ENCODE measurements at places on chromosomes 5 and 9.

- peaks cover 9% of the 10 kb centered on the region for H3K4me1 ChIP-seq
- DNase-seq = no peak
- H3K27me3 ChIP-seq = no peaks in the 10 kb centered on the region
- no peak overlapping the region for H3K27ac ChIP-seq
- H3K36me3 ChIP-seq = no peaks in the 10 kb centered on the region
Observed at GRCh38 chr9:36738318-36738976, 165.8 kb downstream of the MELK start.

DNA sequence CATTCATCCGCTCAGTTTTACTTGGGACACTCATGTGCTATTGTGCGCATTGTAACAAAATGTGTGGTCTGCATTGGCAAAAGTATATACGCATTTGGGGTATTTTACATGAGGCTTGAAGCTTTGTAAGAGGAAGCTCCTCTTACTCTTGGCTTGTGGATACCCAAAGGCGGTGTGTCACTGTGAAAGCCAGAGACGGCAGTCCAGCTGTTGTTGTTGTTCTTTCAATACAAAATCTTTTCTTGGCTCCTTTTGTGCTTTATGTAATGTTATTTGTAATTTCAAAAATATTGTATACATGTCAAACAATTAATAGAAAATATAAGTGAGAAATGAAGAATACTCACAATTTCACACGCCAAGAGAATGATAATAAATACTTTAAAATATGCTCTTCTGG, 128.3 kb upstream of the MOCS2 start:
- no peak overlapping the region for H3K4me3 ChIP-seq
- DNase-seq = no peak
- no peaks in the 10 kb centered on the region for H3K36me3 ChIP-seq
- H3K27ac ChIP-seq = no peak overlapping the region

DNA sequence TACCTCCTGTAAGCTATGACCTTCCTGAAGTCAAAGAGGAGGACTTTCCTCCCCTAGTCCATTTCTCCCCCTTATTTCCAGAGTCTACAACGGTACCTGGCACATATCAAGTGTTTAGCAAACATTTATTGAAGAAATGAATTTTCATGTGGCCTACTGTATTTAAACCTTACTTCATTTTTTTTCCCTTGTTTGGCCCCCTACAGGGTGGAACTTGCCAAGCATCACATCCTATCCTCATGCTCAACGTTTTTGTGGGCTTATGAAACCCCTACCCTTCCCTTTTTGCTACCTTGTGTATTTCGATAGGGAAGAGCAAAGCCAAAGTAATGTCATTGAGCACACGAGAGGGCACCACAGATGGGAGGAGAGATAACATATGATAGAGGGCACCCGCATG, 1857.8 kb upstream of the WWC1 start:
- no peaks in the 10 kb centered on the region for H3K36me3 ChIP-seq
- no peaks in the 10 kb centered on the region for H3K27me3 ChIP-seq
- no peak overlapping the region for H3K4me3 ChIP-seq

GRCh38 chr9:14432666-14433350, 118.9 kb upstream of the NFIB start:
- no peaks in the 10 kb centered on the region for H3K4me1 ChIP-seq
- no peaks in the 10 kb centered on the region for H3K27me3 ChIP-seq

GRCh38 chr9:34927061-34927460, 31.0 kb upstream of the PHF24 start:
- no peak overlapping the region for H3K27ac ChIP-seq
- no peaks in the 10 kb centered on the region for H3K36me3 ChIP-seq
- DNase-seq = no peak
- no peak overlapping the region for H3K4me3 ChIP-seq
- H3K4me1 ChIP-seq = no peaks in the 10 kb centered on the region
- H3K27me3 ChIP-seq = no peaks in the 10 kb centered on the region

GRCh38 chr9:87592554-87593358, 95.1 kb downstream of the DAPK1 start:
- H3K36me3 ChIP-seq = no peaks in the 10 kb centered on the region
- no peaks in the 10 kb centered on the region for H3K27me3 ChIP-seq
- peak; percentile 33 for DNase-seq
- peaks cover 13% of the 10 kb centered on the region for H3K4me1 ChIP-seq
- H3K27ac ChIP-seq = peak overlapping the region; percentile 55
- H3K4me3 ChIP-seq = peak overlapping the region; percentile 10

DNA sequence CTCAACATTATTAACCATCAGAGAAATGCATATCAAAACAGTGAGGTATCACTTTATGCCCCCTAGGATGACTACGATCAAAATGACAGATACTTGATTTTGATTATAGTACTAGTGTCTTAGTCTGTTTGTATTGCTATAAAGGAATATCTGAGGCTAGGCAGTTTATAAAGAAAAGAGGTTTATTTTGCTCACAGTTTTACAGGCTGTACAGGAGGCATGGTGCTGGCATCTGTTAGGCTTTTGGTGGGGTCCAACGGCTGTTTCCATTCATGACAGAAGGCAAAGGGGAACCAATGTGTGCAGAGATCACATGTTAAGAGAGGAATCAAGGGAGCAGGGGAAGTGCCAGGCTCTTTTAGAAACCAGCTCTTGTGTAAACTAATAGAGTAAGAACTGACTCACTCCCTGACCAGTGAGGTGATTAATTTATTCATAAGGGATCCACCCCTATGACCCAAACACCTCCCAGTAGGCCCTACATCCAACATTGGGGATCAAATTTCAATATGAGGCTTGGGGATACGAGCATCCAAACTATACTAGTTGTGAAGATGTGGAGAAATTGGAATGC, 16.0 kb upstream of the AFF4 start:
- H3K36me3 ChIP-seq = no peaks in the 10 kb centered on the region
- no peak for DNase-seq
- H3K27me3 ChIP-seq = no peaks in the 10 kb centered on the region
- H3K27ac ChIP-seq = no peak overlapping the region
- H3K4me3 ChIP-seq = no peak overlapping the region

- no peak overlapping the region for H3K4me3 ChIP-seq
- H3K27me3 ChIP-seq = no peaks in the 10 kb centered on the region
- no peaks in the 10 kb centered on the region for H3K36me3 ChIP-seq
- no peak overlapping the region for H3K27ac ChIP-seq
- H3K4me1 ChIP-seq = no peaks in the 10 kb centered on the region
Observed at GRCh38 chr5:9605041-9605838, 24.9 kb downstream of the TAS2R1 start.

DNA sequence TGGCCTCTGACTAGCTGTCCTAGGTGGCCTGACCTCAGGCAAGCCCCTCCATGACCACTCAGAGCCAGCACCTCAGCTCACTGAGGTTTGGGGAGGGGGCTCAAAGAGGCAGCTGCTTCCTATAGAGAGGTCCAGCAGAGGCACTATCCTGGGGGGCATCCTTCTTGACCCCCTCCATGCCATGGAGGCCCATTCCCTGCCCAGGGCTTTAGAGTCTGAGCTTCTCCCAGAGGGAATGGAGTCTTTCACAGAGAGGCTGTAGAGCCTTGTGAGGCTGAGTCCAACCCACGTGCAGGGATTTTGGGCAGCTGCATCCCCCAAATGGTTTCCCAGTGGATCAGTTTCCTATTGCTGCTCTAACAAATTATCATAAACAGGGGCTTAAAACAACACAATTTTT, 16.9 kb downstream of the IRF1 start:
- peak overlapping the region; percentile 4 for H3K27ac ChIP-seq
- H3K36me3 ChIP-seq = no peaks in the 10 kb centered on the region
- no peaks in the 10 kb centered on the region for H3K27me3 ChIP-seq
- H3K4me3 ChIP-seq = no peak overlapping the region
- DNase-seq = no peak

DNA sequence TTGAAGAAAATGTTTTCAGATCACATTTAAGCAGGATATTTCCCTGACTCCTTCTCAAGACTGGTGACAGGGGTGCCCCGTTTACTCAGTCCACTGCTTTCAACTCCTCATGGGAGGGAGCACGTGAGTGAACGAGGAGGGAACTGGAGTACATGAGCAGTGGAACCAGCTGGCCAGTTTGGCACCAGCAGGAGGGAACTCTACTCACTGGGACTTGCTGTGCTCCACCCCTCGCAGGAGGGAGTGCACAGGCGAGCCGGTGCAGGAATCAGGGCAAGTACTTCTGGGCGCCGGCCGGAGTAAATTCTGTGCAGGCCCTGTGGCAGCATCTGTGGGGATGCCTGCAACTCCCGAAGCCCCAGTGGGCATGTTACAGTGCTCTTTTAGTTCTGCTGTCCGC, 1941.1 kb upstream of the C9orf72 start:
- no peak for DNase-seq
- H3K27me3 ChIP-seq = no peaks in the 10 kb centered on the region
- H3K36me3 ChIP-seq = no peaks in the 10 kb centered on the region

- H3K36me3 ChIP-seq = no peaks in the 10 kb centered on the region
- H3K27ac ChIP-seq = no peak overlapping the region
- H3K4me1 ChIP-seq = no peaks in the 10 kb centered on the region
Observed at GRCh38 chr9:81559197-81559596, 130.2 kb downstream of the TLE1 start.

DNA sequence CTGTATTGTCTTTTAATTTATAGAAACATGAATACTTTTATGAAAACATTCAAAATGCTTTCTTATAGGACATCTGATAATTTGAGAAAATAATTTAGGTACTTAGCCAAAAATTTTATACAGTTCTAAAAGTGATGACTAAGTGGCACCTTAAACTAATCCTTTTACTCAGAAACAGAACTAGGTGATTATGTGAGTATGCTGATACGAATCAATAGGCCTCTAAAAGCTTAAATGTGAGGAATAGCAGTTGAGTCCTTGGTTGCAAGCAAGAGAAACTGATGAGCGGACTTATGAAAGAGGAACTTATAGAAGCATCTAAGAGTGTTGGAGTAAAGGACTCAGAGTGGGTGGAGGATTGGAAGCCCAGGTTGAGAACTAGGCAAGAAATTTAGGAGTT, 26.4 kb downstream of the ANXA1 start:
- no peaks in the 10 kb centered on the region for H3K27me3 ChIP-seq
- no peak overlapping the region for H3K4me3 ChIP-seq
- H3K27ac ChIP-seq = no peak overlapping the region

DNA sequence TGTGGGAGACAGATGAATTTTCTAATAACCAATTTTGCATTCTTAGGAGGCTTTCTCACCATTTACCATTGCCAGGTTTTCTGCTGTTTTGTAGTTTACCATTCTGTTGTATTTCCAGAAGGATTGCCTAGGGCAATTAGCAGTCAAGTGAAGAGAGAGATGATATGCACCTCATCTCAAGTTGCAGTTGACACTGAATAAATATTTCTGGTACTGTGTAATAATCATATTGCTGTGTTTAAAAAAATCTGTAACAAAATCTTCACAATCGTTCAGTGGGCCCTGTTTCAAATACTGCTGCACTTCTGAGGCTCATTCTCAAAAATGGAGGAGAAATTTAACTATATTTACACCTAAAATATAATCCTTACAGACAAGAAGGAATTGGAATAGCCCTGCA, 706.1 kb upstream of the PTPRD start:
- DNase-seq = no peak
- H3K36me3 ChIP-seq = no peaks in the 10 kb centered on the region
- no peak overlapping the region for H3K4me3 ChIP-seq
- H3K27ac ChIP-seq = no peak overlapping the region
- H3K4me1 ChIP-seq = no peaks in the 10 kb centered on the region

DNA sequence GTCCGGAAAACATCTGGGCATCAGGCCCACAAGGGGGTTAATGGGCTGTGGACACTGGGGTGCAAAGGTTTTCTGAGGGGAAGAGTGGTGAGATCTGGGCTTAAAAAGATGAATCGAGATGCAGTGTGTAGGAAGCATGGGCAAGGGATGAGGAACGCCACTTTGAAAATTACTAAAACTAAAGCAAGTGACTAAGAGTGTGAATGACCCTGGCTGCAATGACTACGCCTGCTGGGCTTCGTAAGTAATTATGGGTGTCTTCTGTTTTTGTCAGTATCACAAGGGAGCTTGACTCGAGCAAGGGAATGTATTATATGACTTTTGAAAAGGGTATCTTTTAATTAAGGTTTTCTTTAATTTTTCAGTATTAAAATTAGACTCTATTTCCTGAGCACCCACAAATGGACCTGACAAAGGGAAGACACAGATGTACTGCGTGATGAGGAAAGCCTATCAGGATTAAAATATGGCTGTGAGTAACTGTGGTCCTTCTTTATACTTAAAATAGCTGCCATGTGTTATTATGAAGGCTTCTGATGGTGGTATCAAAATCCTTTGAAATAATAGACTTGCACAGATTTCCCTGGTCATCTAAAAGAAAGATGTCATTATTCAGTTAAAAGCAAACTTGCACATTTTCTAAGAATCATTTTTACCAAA, 4.2 kb downstream of the CTXN3 start:
- H3K36me3 ChIP-seq = no peaks in the 10 kb centered on the region
- H3K27me3 ChIP-seq = no peaks in the 10 kb centered on the region
- no peak for DNase-seq

GRCh38 chr9:69535911-69536310, 136.3 kb downstream of the APBA1 start:
- H3K36me3 ChIP-seq = no peaks in the 10 kb centered on the region
- no peaks in the 10 kb centered on the region for H3K27me3 ChIP-seq
- no peaks in the 10 kb centered on the region for H3K4me1 ChIP-seq
- no peak overlapping the region for H3K27ac ChIP-seq
- no peak overlapping the region for H3K4me3 ChIP-seq

DNA sequence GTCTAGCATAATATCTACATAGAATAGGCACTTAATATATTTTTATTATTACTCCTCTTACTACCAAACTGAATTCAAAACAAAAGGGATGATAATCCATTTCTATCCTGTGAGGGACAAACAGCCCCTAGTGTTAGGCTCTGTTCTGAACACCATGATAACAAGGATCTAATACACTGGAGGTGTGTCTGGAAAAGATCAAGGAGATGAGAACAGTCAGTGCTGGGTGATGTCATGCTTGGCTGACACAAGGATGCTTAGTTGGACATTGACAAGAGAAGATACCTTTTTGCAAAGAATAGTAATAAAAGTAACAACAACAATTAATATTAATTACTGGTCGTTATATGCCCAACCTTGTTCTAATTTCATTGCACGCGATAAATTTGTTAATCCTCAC, 458.7 kb downstream of the EBF1 start:
- no peaks in the 10 kb centered on the region for H3K36me3 ChIP-seq
- no peaks in the 10 kb centered on the region for H3K27me3 ChIP-seq
- DNase-seq = no peak
- H3K4me1 ChIP-seq = no peaks in the 10 kb centered on the region
- no peak overlapping the region for H3K27ac ChIP-seq
- H3K4me3 ChIP-seq = no peak overlapping the region

DNA sequence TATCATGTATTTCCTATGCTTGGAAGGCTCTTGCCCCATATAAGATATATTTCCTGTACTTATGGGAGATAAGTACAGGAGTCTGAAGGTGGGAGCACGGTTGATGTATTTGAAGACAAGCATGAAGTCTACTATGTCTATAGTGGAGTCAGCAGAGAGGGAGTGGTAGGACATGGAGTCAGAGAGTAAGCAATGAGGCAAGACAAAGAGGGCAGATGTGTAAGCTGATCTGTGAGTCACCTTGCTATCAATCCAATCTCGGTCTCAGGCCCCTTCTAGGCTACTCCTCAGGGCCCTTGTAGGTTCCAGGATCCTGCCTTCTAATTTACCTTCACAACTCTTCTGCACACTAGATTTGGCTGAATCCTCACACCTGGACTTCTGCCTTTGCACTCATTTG, 105.5 kb downstream of the MACIR start:
- H3K27ac ChIP-seq = no peak overlapping the region
- H3K4me1 ChIP-seq = no peaks in the 10 kb centered on the region
- H3K27me3 ChIP-seq = no peaks in the 10 kb centered on the region

GRCh38 chr9:131666774-131667173, 73.1 kb downstream of the RAPGEF1 start:
- H3K4me3 ChIP-seq = no peak overlapping the region
- DNase-seq = no peak
- H3K4me1 ChIP-seq = peaks cover 43% of the 10 kb centered on the region
- H3K27ac ChIP-seq = no peak overlapping the region
- no peaks in the 10 kb centered on the region for H3K36me3 ChIP-seq
- H3K27me3 ChIP-seq = no peaks in the 10 kb centered on the region

- no peak for DNase-seq
- H3K27me3 ChIP-seq = no peaks in the 10 kb centered on the region
Observed at GRCh38 chr5:154319736-154320135, 126.1 kb upstream of the SAP30L start.
